Suprapubic skin (tissue), 4 donors: ENCODE measurements at places on chromosomes 4 and X. TPM values are rescaled to one million over a fixed set of nuclear protein-coding genes. Genes with fewer than 3 reads are reported as not detected.

The SMARCA5 gene
- 19.3 TPM for total RNA-seq

The MAGEB4 gene
- not detected for total RNA-seq

The MAGEB2 gene
- total RNA-seq = not detected

The CSN1S1 gene
- not detected for total RNA-seq

The MID1 gene
- 5.0 TPM for total RNA-seq

The PROM1 gene
- 9.0 TPM for total RNA-seq

The QDPR gene
- 8.2 TPM for total RNA-seq

The GAB1 gene
- 51.9 TPM for total RNA-seq

The ATP2B3 gene
- total RNA-seq = not detected

The TMEM187 gene
- 8.2 TPM for total RNA-seq

The SPINK2 gene
- total RNA-seq = not detected

The BCOR gene
- total RNA-seq = 34.2 TPM

The DCHS2 gene
- total RNA-seq = 0.64 TPM

The PSAPL1 gene
- total RNA-seq = 114 TPM

The SPANXN4 gene
- not detected for total RNA-seq

The SCRG1 gene
- 0.47 TPM for total RNA-seq

The POU4F2 gene
- total RNA-seq = not detected

The GYG2 gene
- 7.1 TPM for total RNA-seq

The ZDHHC15 gene
- 0.65 TPM for total RNA-seq

The CXXC4 gene
- total RNA-seq = 0.55 TPM

The TMEM150C gene
- 10.7 TPM for total RNA-seq

The DNAAF6 gene
- total RNA-seq = not detected

The FAT1 gene
- 108 TPM for total RNA-seq

The PGAM4 gene
- not detected for total RNA-seq

The IL21 gene
- not detected for total RNA-seq

The PPP1R2C gene
- not detected for total RNA-seq

The BEX1 gene
- total RNA-seq = 2.0 TPM

The SMPX gene
- not detected for total RNA-seq

The HSFX2 gene
- total RNA-seq = not detected

The MAGEA1 gene
- total RNA-seq = not detected

The APELA gene
- total RNA-seq = not detected

The CCNA2 gene
- 5.8 TPM for total RNA-seq
